ENCODE measurements at places on chromosomes 3 and 15. TPM values are rescaled to one million over a fixed set of nuclear protein-coding genes. Genes with fewer than 3 reads are reported as not detected.

Gene TRH
- not detected for total RNA-seq

Gene CYB561D2
- 24.1 TPM for total RNA-seq

Gene TRAK1
- total RNA-seq: 33.2 TPM

DNA sequence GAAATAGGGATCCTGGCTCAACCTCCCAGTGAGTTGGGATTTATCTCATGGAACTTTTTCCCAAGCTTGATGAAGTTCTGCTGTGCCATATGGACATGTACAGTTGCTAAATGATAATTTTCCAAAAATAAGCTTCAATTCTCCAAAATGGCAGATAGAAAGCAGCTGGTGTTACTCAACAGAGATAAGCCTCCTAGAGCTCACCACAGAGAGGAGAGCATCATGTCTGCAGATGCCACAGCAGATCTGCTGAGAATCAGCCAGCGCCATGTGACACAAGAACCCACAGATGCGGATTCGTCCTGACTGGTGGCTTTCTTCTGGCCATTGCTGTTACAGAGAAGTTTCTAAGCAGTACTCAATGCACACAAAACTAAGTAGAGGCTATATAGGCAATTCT, 50.6 kb downstream of the AGTR1 start:
- no peaks in the 10 kb centered on the region for H3K36me3 ChIP-seq
- DNase-seq: no peak
- H3K27me3 ChIP-seq: peaks cover 33% of the 10 kb centered on the region
- no peak overlapping the region for H3K4me3 ChIP-seq
- H3K4me1 ChIP-seq: peaks cover 2% of the 10 kb centered on the region

DNA sequence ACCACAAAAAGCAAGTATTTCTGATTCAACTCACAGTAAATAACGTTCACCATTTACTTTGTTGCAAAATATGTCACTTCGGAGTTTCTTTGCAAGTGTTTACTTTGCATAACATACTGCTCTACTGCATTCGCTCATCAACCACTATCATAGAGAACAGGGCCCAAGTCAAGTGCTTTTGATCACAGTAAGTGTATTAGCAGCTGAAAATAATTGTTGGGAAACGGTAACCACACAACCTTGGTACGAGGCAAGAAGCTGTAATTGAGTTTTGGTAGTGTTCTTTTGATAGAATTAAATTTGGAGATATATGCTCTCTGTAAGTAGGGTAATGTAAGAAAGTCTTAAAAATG, 80.1 kb downstream of the SATB1 start:
- H3K27me3 ChIP-seq: peaks cover 64% of the 10 kb centered on the region
- H3K36me3 ChIP-seq: no peaks in the 10 kb centered on the region
- H3K27ac ChIP-seq: no peak overlapping the region
- no peak for DNase-seq

GRCh38 chr3:109081746-109082510, 36.0 kb downstream of the MORC1 start:
- H3K36me3 ChIP-seq: no peaks in the 10 kb centered on the region
- peak overlapping the region; percentile 55 for H3K27ac ChIP-seq
- H3K4me1 ChIP-seq: peaks cover 6% of the 10 kb centered on the region
- peak; percentile 71 for DNase-seq
- no peak overlapping the region for H3K4me3 ChIP-seq
- no peaks in the 10 kb centered on the region for H3K27me3 ChIP-seq

Gene SERINC4
- total RNA-seq: not detected

- H3K36me3 ChIP-seq: no peaks in the 10 kb centered on the region
- DNase-seq: no peak
- no peak overlapping the region for H3K27ac ChIP-seq
- no peaks in the 10 kb centered on the region for H3K4me1 ChIP-seq
These were observed 290.7 kb downstream of the CHST2 start for GRCh38 chr3:143410259-143410658.

GRCh38 chr3:107969994-107970819, 120.6 kb downstream of the CD47 start:
- DNase-seq: peak; percentile 57
- H3K27ac ChIP-seq: no peak overlapping the region
- H3K27me3 ChIP-seq: no peaks in the 10 kb centered on the region
- no peak overlapping the region for H3K4me3 ChIP-seq
- H3K36me3 ChIP-seq: no peaks in the 10 kb centered on the region

DNA sequence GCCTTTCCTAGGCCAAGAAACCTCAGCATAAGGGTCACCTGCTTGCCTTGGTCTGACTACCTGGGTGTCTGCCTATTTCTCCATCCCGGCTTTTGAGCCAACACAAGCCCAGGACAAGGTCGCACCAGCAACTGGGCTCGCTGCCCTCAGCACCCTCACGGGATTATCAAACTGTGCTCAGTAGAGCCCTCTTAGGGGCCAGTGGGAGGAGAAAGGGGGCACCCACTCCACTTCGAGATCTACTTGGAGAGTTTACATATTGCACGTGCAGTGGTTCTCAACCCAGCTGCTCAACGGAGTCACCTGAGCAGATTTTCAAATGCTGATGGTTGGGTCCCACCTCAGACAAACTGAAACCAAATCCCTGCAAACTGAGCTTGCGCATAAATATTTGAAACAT, 31.1 kb downstream of the TSPAN3 start:
- no peak for DNase-seq
- H3K36me3 ChIP-seq: peaks cover 12% of the 10 kb centered on the region
- H3K4me3 ChIP-seq: no peak overlapping the region
- H3K27ac ChIP-seq: no peak overlapping the region
- H3K27me3 ChIP-seq: no peaks in the 10 kb centered on the region
- no peaks in the 10 kb centered on the region for H3K4me1 ChIP-seq

DNA sequence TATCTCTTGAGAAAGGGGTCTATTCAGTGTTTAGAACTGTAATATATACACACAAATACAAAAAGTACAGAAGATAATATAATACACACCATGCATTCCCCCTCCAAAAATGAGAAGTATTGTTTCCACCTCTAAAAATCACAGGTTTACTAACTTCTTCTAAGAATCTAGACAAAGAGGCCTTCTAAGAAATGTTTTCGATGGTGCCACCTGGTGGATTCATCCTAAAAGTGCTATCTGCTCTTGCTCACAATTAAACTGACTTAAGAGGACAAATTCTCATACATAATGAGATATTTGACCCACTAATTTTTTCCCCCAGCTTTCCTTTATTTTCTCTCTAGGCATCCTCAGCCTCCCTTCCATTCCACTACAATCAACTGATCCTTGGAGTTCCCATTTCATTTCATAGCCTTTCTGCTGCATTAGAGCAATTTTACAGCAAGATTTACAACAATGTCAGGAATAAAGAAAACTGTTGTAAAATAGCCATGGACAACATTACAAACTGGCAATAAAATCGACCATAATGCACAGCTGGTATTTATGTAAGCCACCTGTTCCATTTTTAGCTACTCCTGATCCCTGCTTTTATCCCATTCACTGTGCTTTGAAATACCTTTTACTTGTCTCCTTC, 124.6 kb downstream of the ARRDC4 start:
- H3K27ac ChIP-seq: no peak overlapping the region
- peak; percentile 74 for DNase-seq
- no peaks in the 10 kb centered on the region for H3K27me3 ChIP-seq
- H3K4me3 ChIP-seq: no peak overlapping the region
- no peaks in the 10 kb centered on the region for H3K4me1 ChIP-seq

- no peak for DNase-seq
- H3K27ac ChIP-seq: no peak overlapping the region
- H3K4me1 ChIP-seq: peaks cover 5% of the 10 kb centered on the region
- peaks cover 87% of the 10 kb centered on the region for H3K36me3 ChIP-seq
- H3K27me3 ChIP-seq: no peaks in the 10 kb centered on the region
- no peak overlapping the region for H3K4me3 ChIP-seq
These were observed 38.4 kb upstream of the RBM5 start for GRCh38 chr3:50050361-50050760.

Gene TATDN2
- total RNA-seq: 21.0 TPM

DNA sequence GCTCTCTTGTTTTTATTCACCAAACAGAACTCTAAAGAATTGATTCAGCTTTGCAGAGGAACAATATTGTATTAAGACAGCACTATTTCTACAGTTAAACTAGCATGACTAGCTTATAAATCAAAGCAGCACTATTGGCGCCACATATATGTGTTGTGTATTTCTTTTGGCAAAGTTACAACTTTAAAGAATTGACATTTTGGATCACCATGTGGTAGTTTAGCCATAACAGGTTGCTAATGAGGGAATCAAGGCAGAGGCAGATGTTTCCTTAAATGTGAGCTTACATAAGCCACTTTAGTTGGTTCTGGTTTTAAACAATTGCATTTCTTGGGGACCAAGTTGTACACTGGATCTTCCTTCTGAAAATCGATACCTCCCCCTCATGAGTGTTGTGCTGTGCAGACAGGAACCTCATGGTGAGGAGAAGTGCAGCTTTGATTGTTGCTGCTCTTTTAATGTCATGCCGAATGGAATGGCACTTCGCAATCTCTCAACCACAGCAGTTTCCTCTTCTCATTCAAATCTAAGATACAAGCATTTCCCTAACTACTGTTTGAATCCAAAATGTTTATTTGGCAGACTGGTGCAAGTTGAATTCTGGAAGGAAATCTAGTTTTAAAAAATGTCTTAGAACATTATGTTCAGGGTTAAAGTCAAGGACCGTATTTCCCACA, 151.2 kb downstream of the MYRIP start:
- H3K4me3 ChIP-seq: no peak overlapping the region
- no peaks in the 10 kb centered on the region for H3K27me3 ChIP-seq
- H3K27ac ChIP-seq: no peak overlapping the region
- no peaks in the 10 kb centered on the region for H3K4me1 ChIP-seq
- H3K36me3 ChIP-seq: no peaks in the 10 kb centered on the region

GRCh38 chr3:48130321-48130904, 57.8 kb downstream of the CDC25A start:
- H3K27me3 ChIP-seq: no peaks in the 10 kb centered on the region
- peaks cover under 1% of the 10 kb centered on the region for H3K4me1 ChIP-seq
- H3K36me3 ChIP-seq: no peaks in the 10 kb centered on the region
- H3K4me3 ChIP-seq: no peak overlapping the region

Gene GRIP2
- total RNA-seq: not detected

GRCh38 chr3:165212580-165212979, 16.4 kb upstream of the SLITRK3 start:
- DNase-seq: no peak
- no peak overlapping the region for H3K4me3 ChIP-seq
- no peaks in the 10 kb centered on the region for H3K4me1 ChIP-seq
- H3K36me3 ChIP-seq: no peaks in the 10 kb centered on the region

DNA sequence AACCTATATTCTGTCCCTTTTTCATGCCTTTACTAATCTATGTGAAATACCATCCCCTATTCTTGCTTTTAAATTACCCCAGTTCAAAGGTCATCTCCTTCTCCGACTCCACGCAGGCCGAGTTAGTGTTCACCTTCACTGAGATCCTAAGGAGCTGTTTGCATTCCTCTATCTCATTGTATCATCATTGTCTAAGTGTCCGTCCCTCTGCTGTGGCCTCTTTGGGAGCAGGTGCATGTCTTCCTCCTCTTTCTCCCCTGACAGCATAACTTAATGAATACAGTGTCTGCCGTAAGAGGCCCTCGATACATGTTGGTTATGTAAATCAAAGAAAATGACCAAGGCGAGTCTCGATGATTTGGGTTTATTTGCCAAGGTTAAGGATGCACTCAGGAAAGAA, 4.9 kb upstream of the PPP1R2 start:
- H3K27ac ChIP-seq: peak overlapping the region; percentile 25
- H3K27me3 ChIP-seq: no peaks in the 10 kb centered on the region
- H3K4me3 ChIP-seq: peak overlapping the region; percentile 17
- H3K36me3 ChIP-seq: peaks cover 15% of the 10 kb centered on the region
- peaks cover 20% of the 10 kb centered on the region for H3K4me1 ChIP-seq

GRCh38 chr15:76333720-76334437, 2.7 kb upstream of the ISL2 start:
- H3K27me3 ChIP-seq: peaks cover 9% of the 10 kb centered on the region
- DNase-seq: no peak
- H3K4me3 ChIP-seq: no peak overlapping the region

Gene TP63
- total RNA-seq: 26.5 TPM

Gene HIGD2B
- not detected for total RNA-seq

GRCh38 chr3:165624761-165625160, 212.5 kb downstream of the BCHE start:
- no peaks in the 10 kb centered on the region for H3K27me3 ChIP-seq
- H3K4me3 ChIP-seq: no peak overlapping the region
- H3K4me1 ChIP-seq: no peaks in the 10 kb centered on the region
- DNase-seq: peak; percentile 36
- H3K27ac ChIP-seq: no peak overlapping the region

DNA sequence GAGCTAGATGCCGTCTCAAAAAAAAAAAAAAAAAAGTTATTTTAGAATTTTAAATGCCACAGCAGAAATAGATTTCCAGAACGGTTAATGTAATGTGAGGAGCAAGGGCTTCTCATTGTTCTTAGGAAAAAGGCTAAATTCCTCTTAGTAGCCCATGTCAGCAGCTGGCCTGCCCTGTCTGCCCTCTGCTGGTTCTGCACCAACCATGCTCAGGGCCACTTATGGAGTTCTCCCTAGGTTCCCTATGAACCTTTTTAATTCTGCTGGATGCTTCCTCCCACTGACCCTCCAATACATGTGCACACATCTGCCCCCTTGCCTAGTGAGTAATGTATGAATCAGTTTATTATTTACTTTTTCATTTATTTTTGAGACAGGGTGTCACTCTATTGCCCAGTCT, 32.2 kb upstream of the DPPA4 start:
- no peaks in the 10 kb centered on the region for H3K4me1 ChIP-seq
- H3K4me3 ChIP-seq: no peak overlapping the region
- no peak for DNase-seq
- no peak overlapping the region for H3K27ac ChIP-seq
- H3K27me3 ChIP-seq: no peaks in the 10 kb centered on the region

Gene SPG11
- 65.1 TPM for total RNA-seq

Gene SLC28A1
- total RNA-seq: not detected

Gene LRRC31
- total RNA-seq: not detected

DNA sequence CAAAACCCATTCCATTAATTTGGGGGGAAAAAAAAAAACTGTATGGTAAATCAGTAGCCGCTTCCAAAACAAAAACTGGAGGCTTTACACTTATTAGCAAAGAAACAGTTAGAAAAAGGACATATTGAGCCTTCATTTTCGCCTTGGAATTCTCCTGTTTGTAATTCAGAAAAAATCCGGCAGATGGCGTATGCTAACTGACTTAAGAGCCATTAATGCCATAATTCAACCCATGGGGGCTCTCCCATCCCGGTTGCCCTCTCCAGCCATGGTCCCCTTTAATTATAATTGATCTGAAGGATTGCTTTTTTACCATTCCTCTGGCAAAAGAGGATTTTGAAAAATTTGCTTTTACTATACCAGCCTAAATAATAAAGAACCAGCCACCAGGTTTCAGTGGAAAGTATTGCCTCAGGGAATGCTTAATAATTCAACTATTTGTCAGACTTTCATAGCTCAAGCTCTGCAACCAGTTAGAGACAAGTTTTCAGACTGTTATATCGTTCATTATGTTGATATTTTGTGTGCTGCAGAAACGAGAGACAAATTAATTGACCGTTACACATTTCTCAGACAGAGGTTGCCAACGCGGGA, 9.4 kb upstream of the RPL24 start:
- DNase-seq: peak; percentile 75

GRCh38 chr3:98954791-98955604, 53.5 kb upstream of the DCBLD2 start:
- peaks cover 7% of the 10 kb centered on the region for H3K4me1 ChIP-seq
- H3K27ac ChIP-seq: no peak overlapping the region
- no peak overlapping the region for H3K4me3 ChIP-seq
- no peaks in the 10 kb centered on the region for H3K27me3 ChIP-seq

Measured in MCF 10A (cell line).